ENCODE measurements at places on chromosomes 2 and 18. TPM values are rescaled to one million over a fixed set of nuclear protein-coding genes. Genes with fewer than 3 reads are reported as not detected.

The ING5 gene
- 11.8 TPM for total RNA-seq

The PAX8 gene
- total RNA-seq, result 0.86 TPM

The DNAJC5G gene
- not detected for total RNA-seq

The NR4A2 gene
- total RNA-seq, result 1.4 TPM

The APCDD1 gene
- 13.6 TPM for total RNA-seq

The TTC32 gene
- total RNA-seq, result 14.0 TPM

The PLGLB1 gene
- 2.2 TPM for total RNA-seq

The SLC16A14 gene
- 2.3 TPM for total RNA-seq

The COX5B gene
- 227 TPM for total RNA-seq

The MOGAT1 gene
- not detected for total RNA-seq

The E2F6 gene
- 9.9 TPM for total RNA-seq
